Urothelium cell line (cell line): ENCODE measurements at places on chromosomes 12 and 14.
A peak's percentile ranks its signal among the peaks of the same experiment; 100 is the strongest.

DNA sequence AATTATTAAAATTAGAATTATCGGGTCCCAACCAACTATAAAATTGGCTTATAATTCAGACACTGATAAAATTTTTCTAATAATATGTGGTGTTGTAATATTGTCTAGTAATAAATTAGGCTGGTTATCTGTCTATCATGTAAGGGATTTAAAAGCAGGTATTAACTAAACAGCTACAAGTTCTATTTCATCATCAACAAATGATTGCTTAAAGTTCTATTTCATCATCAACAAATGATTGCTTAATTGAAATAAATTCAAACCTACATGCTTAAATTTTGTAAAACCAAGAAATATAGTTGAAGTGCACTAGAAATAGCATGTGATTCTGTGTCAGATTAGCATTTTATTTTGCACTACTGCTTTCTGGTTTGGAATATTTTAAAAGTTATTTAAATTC is 34.1 kb downstream of the SLCO1A2 start:
- no peak for DNase-seq

DNA sequence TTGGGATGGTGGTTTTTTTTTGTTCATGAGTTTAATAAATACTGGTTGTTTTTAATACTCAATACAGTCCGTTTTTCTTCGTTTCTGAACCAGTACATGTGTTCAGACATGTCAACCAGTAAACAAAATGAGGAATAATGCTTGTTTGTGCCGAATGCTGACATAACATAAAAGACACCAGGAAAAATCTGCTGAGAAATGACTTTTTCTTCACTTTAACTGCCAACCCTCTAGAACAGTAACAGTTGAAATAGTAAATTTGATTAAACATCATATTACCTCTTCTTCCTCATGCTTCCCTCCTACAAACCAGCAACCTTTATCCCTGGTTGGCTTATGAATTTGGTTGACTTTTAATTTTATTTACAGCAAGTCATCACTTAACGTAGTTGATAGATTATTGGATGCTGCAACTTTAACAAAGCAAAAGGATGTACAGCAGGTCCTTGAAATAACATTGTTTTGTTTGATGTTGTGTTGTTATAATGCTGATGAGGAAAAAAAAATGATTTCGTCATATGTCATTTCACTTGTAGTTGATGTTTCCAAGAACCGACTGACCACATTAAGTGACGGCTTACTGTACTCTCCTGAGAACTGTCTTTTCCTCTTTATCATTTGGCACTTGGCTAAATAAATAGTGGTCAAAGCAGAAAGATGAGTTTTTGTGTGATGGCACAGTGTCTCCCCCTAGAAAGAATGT is 340.5 kb downstream of the TMTC2 start:
- no peak for DNase-seq

- DNase-seq: no peak
Measured at GRCh38 chr12:5716976-5717375, 228.1 kb downstream of the ANO2 start.

DNA sequence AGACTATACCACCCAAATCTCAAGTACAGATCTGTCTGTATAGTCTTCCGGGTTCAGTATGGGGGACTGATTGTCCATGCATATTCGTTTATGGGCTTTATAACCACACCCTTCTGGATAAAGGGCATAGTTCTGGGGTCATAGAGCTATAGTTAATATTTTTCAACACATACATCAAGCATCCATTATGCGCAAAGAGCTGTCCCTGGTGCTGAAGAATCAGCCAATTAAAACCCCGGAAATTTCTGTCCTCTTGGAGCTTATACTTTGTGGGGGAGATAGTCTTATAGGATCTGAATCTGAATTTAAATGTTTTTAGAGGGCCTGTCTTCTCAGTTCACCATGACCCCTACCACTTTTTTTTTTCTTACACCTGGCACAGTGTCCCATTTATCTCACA is 256.7 kb downstream of the SUDS3 start:
- DNase-seq: peak; percentile 7

- DNase-seq: no peak
Measured at GRCh38 chr12:105226219-105226618, 9.8 kb downstream of the APPL2 start.

- DNase-seq: no peak
Measured at GRCh38 chr12:132393991-132394949, 64.9 kb upstream of the GALNT9 start.

GRCh38 chr14:65065719-65066118 is 36.6 kb downstream of the MAX start:
- no peak for DNase-seq

GRCh38 chr14:75917322-75917945 is 64.4 kb downstream of the TGFB3 start:
- DNase-seq: no peak

DNA sequence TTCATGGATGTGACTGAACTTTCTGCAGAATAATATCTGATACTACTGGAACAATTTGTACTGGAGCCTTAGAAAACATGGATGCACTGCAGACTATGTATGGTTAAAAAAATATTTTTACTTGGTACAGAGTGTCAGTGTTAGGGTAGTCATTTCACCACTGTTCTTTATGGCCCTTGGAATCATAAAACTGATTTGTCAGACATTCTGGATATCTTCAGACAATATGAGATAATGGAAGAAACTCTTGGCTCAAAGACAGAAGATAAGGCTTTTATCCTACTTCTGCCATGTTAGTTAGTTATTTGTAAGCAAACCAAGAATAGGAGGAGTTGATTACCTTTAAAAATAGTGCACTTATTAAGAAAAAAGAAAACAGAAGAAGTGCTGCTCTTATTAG is 209.4 kb downstream of the LRIG3 start:
- no peak for DNase-seq

DNA sequence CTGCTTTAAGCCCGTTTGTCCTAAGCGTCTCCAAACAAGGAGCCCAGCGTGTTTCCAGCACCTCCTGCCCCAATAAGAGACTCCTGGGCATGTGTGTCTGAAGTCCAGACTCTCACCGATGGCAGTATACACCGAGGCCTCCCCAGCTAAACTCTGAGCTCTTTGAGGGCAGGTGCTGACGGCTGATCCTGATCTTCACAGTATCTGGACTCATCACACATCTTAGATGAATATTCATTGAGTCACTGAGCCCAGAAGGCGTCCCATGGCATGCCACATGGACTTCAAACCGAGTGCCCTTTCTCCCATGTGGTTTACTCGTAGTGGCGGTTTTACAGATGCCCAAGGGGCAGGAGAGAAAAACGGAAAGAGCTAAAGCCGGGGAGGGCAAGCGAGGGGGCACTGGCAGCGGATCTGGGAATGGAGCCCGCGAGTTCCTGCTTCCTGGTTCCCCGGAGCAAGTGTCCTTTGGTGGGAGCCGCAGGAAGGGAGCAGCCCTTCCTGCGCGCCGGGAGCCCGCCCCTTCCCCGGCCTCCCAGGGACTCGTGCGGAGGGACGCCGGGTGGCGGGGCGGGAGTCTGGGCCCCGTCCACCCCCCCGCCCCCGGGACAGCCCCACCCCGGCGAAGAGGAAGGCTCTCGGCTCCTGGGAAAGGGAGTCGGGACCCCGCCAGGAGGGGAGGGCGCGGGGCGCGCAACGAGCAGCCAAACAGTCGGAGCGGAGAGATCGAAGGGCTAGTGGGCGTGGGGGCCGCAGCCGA is 585 bp upstream of the TEAD4 start:
- peak; percentile 98 for DNase-seq

DNA sequence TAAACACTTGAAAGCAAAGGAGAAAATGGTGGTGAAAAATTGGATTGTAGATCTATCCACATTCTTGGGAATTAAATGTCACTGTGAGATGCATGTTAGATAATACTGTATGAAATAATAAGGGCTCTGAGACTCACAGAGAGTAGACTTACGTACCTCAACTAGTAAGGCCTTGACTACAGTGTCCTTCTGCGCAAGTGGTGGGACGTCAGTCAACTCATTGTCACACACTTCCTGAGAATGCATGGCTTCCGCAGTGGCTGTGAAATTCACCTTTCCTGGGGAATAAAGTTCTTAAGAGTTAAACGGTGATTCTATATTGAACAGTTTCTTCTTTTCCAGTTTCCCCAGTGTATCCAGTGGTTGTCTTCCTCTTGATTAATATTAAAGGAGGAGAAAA is 32.6 kb upstream of the PZP start:
- no peak for DNase-seq

DNA sequence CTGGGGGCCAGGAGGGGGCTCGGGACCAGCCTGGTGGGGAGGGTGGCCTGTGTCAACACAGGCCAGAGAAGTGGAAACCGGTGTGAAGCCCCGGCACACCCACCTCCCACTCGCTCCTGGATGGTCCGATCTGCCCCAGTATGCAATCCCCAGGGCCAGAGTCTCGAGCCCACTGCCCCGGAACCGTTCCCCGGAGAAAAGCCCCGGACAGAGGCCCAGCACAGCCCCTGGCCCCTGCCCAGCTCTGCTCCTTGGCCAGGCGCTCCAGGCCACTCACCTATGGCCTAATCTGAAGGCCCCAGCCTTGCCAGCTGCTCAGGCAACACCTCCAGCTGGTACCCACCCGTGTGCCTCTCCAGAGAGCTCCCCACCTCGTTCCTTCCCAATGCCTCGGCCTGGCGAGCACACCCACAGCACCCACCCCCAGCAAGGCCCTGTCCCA is 17.7 kb downstream of the AKT1 start:
- DNase-seq: no peak

DNA sequence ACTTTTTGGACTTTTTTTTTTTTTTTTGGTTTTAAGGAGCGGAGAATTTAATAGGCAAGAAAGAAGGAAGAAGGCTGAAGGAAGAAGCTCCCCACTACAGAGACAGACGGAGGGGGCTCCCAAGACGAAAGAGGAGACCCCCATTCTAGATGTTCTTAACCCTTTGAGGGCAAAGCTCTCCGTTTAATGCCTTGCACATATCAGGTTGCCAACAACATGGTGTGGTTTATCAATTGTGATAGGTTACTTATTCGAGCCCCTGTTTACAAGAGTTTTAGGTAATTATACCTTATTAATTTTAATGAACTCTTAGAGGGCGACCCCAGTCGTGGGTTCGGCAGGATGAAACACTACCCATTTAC is 1.2 kb upstream of the FBXO33 start:
- DNase-seq: no peak

- DNase-seq: no peak
Measured at GRCh38 chr12:54968181-54968730, 16.3 kb downstream of the TESPA1 start.

GRCh38 chr12:3551976-3552725 is 61.1 kb downstream of the PRMT8 start:
- no peak for DNase-seq

DNA sequence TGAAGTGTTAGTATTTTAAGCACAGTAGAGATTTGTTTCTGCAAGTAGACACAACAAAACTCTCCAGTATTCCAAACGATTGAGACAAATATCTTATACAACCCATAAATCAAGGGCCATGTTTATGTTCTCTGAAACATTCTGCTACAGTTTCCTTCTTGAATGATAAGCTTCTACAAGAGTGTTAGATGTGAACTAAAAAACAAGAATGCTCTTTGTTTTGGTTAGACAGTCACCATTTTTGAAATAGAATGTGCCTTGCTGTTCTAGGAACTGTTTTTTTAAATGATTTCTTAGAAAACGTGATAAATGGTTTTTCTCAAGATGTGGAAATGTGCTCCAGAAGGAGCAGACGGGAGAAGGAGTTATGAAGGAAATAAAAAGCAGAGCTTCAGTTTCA is 1656.3 kb upstream of the FLRT2 start:
- no peak for DNase-seq

GRCh38 chr12:131245564-131246355 is 292.1 kb downstream of the ADGRD1 start:
- DNase-seq: no peak

GRCh38 chr14:98700748-98701147 is 571.2 kb downstream of the BCL11B start:
- DNase-seq: no peak

GRCh38 chr14:22653012-22653621 is 9.0 kb upstream of the OR6J1 start:
- DNase-seq: peak; percentile 82

GRCh38 chr12:24997970-24998582 is 49.2 kb upstream of the BCAT1 start:
- DNase-seq: no peak
